Stimulated activated CD4-positive, alpha-beta T cell treated with anti-CD3 and anti-CD28 coated beads, Interleukin-4, amount 100 ng/mL, for 4 hours (primary cell): ENCODE measurements at places on chromosomes 5 and 9.

DNA sequence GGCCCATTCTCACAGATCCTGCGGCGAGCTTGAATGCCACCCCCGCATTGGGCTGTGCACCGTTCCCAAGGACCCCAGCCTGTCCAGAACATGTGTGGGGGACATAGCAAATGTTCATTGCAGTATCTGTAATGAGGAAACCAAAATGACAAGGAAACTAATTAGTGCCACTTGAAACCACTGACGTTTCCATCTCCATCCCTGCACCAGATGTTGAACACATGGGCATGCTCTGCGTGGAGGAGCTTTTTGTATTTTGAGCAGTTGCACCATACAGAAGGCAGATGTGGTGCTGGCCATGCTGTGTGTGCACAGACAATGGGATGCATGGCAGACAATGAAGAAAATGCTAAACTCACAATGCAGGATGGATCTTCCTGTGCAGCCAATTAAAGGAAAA is 437.7 kb downstream of the SEMA5A start:
- no peak for DNase-seq

DNA sequence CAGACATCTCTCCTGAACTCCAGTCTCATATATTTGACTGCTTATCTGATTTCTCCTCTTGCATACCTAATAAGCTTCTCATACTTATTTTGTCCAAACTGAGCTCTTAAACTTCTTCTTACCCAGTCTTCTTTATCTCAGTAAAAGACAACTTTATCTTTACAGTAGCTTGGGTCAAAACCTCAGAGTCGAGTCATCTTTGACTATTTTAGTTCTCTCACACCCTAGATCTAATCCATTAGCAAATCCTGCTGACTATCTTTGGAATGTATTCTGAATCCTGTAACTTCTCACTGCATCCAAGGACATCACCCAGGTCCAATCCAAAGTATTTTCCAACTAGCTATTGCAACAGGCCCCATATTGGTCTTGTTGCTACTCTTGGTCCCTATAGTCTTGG is 11.8 kb upstream of the JAK2 start:
- no peak for DNase-seq

DNA sequence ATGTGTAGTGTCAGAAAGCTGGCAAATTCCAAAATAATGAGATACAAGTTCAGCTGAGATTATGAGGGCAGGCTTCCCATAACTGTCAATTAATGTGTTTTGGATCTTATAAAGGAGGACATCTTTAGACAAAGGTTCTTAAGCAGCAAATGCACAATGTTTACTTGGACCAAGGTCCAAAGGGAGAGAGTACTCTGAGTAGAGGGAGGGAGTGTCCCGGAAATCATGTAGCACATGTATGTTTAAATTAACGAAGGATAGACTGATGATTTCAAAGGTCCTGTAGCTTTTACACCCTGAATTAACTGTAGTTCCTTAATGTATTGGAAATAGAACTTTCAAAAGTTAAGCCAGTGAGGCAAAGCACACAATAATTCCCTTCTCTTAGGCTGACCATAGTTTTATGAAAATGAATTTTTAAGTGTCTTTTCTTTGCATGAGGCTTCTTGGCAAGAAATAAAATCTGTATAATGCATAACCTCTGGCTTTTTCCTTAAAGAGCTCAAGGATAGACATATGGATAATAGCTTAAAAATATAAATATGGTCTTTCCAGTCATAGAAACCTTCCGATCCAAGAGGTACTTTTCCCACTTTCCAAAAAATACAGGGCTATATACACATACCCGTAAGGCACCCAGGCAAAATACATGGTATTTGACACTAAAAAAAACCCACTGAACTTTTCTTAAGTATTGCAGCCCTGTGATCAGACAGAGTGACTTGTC is 93.0 kb downstream of the PCSK5 start:
- DNase-seq: no peak

GRCh38 chr5:113162770-113163169 is 186.2 kb downstream of the DCP2 start:
- DNase-seq: no peak
